EL (cell line): ENCODE measurements at places on chromosomes 3 and 15.

GRCh38 chr3:116994351-116994879 is 284.8 kb downstream of the TUSC7 start:
- DNase-seq, result no peak

DNA sequence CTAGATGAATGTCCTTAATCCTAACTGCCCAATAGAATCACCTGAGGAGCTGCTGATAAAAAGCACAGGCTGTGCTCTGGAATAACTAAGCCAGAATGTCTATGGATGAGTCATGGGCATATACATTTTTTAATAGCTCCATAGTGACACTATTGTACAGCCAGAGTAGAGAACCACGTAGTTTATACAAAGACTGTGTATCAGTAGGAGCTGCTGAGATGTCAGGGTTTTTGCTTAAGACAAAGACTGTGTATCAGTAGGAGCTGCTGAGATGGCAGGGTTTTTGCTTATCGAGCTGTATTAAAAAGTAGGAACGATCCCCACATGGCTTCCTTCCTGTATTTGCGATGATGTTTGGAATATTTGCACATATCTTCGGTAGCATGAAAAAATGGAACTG is 137.4 kb downstream of the SV2B start:
- no peak for DNase-seq

DNA sequence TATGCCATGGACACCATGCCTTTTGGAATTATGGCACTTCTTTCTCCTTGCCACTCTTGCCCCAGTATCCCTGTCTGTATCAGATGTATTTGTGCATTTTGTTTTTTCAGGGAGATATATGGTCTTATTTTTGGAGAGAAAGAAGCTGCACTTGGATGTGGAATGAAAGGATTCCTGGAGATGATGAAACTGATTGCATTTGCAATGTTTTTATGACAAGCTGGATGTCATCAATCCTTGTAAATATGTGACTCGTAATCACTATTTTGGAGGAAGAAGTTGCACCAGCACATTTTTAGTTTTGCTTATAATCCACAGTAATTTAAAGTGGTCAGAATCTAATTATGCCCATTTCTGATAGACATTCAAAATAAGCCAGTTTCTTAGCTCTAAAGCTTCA is 165.0 kb downstream of the NR1D2 start:
- peak; percentile 15 for DNase-seq

DNA sequence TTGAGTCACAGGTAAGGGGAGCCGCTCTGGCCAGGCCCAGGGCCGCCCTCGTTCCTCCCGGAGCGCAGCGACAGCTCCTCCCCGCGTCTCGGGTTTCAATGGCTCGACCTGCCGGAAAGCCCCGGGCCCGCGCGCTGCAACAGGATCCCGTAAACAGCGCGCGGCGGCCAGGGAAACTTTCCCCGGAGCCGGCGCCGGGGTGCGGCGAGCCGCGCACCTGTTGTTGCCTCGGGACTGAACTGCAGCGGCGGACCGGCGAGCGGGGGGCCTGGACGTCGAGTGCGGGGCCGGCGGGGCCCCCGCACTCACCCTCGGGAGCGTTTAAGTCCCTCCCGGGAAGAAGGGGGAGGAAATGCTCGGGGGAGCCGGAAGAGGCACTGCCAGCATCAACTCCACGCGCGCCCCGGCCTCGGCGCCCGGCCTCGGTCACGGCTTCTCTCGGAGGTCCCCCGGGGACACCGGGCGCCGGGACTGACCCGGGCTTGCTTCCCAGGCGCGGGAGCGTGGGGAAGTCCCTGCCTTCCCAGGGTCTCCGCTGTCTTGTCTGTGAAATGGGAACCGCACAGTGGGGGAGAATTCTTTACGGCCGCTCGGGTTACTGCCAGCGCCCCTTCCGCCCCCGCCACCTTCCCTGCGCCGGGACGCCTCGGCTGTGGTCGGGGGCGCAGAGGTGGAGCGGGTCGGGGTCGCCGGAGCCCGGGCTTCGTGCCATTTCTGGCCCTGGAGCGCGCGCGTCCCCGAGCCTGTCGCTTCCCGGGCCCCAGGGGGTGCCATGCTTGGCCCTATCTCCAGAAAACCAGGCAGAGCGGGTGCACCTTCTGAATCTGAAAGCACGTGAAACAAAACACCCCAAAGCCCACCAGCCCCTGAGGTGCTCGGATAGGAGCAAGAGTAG is 7.5 kb upstream of the PGPEP1L start:
- peak; percentile 73 for DNase-seq

DNA sequence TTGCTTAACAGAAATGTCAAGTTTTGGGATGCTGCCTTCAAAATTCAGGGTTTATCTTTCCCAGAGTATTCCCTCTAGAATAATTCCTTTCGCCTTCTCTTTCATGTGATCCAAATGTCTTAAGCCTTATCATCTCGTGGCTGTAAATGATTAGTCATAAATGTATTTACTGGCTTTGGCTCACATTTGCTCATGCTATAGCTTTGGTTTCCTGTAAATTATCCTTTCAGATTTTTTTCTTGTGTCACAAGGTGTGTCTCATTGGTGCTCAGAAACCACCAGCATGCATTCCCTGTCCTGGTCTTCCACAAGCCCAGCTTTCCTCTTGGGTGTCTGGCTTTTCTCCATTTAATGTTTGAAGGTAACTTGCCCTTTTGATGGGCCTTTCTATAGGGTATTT is 692.7 kb upstream of the ALCAM start:
- peak; percentile 3 for DNase-seq
